ENCODE measurements at places on chromosomes 5 and 9.
A peak's percentile ranks its signal among the peaks of the same experiment; 100 is the strongest.

- DNase-seq: no peak
Measured at GRCh38 chr9:127923771-127924170, 6.8 kb downstream of the PIP5KL1 start.

- peak; percentile 88 for DNase-seq
Measured at GRCh38 chr5:10607666-10608073, 43.8 kb downstream of the ANKRD33B start.

GRCh38 chr5:76169146-76169905 lies 86.1 kb downstream of the SV2C start:
- no peak for DNase-seq

DNA sequence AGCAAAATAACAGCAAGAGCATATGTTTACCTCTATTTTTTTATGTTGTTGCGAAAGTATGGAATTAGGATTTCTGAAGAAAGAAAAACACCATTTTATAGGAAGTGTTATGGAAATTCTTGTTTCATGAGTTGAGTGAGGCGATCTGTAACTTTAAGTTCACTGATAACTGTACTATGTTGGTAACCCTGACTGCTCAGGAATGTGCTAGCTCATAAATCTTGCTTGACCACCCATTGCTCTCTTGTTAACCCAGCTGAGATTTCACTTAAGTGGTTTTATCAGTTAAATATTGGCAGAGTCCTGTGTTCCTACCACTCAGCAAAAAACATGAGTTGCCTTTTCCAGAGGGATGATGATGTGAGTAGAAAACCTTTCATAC lies 91.1 kb upstream of the STARD4 start:
- DNase-seq: no peak

GRCh38 chr5:56831773-56832172 lies 16.4 kb downstream of the MAP3K1 start:
- no peak for DNase-seq

- no peak for DNase-seq
Measured at GRCh38 chr9:109843641-109844040, 63.6 kb downstream of the PALM2AKAP2 start.

DNA sequence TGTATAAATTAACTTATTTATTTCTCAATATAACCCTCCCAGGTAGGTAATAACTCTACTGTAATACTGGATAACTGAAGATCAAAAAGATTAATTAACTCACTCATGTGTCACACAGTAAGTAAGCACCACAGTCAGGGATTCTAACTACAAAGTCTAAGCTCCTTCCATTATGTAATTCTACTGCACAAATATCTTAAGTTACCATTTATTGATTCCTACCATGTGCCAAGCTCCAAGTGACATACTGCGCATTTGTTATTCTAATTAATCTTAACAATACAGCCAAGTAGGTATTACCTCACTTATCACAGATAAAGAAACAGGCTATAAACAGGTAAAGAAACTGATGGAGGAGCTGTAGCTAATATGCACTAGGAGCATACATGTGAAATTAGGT lies 58.3 kb downstream of the RANBP6 start:
- DNase-seq: no peak

DNA sequence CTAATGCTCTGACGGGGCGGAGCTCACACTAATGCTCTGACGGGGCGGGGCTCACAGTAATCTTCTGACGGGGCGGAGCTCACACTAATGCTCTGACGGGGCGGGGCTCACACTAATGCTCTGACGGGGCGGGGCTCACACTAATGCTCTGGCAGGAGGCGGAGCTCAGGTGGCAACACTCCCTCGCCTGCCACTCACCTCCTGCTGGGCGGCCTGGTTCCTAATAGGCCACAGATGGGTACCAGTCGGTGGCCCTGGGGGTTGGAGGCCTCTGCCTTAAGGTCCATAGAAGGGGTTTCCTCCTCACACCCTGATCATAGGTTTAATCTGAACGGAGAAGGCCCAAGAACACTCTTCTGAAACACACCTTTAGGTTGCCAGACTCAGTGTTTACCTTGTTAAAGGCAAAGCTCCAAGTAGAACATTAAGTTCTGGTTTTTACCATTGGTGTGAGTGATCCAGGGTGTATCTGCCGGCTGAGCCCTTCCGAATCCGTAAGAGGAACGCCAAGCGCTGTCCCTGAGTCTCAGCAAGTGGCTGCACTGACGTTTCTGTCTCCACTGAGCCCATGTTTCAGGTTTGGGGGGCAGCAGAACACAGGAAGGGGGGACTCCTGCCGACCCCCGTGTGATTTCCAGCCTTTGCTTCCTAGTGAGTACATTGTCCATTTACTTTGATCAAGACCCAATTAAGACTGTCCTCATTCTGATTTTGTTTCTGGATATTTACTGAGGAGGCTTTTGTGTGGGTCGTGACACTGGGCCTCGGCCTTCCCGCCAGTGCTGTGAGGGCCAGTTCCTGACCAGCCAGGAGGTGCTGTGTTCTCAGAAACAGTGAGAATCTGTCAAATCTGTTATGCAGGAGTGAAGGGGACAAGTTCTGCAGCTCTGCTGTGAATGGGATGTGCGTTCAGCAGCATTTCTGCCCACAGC lies 24.6 kb upstream of the LRRC14B start:
- DNase-seq: no peak

DNA sequence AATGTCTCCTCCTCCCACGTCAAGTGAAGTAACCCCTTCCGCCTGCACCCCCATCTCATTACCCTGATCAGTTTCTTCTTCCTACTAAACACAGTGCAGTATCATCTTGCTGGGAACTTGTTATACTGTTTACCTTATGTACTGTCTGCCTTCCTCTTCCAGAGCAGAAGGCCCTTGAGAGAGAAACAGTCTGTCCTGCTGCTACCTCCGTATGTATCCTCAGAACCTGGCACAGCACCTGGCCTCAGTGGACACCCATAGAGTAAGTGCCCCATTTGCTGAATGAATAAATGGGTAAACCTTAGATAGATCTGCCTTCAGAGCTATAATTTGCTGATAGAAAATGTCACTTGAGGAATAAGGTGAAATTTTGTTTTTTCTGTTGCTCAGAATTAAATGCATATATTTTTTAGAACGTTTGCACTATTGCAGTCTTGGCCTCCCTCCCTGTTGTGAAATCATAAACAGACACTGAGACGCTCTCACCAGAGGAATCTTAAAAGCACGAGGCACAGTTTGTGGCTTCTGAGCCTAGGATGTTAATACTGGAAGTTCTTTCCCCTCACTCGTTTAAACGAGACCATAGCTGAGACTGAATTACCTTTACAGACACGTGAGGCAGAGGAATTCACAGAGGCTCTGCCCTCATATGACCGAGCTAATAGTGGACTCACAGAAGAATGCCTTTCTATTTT lies 223.1 kb upstream of the DAP start:
- peak; percentile 47 for DNase-seq

DNA sequence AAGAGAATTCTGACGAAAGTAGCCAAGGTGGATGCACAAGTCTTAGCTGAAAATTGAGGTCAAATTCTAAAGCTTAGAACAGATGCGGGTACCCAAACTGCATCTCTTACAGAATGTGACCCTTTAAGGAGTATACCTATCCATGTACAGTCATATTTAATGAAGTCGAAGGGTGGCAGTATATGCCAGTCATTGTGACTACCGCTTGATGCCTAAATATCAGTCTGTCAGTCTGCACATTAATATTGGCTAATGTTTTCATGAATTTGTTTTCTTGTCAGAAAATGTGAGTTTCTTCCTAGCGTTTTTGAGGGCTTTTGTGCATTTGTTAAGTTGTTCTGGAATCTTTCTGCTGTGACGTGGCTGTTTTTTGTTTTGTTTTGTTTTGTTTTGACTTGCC lies 264.5 kb upstream of the ELAVL2 start:
- DNase-seq: no peak

DNA sequence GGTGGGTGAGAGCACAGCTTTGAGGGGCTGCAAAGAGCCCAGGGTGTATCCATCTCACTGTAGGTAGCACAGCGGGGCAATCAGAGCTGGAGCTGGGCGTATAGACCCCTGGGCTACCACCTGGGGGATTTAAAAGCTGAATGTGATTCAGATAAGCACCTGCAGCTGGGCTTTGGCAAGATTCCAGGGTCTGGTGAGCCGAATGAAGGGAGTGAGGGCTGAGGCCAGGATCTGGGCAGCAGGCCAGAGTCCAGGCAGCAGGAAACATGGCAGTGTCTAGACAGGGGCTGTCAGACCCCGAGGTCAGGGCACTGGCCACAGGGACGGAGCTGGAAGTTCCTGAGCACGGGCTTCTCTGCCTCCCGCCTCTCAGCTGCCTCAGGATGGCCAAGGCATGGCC lies 8.7 kb downstream of the ASS1 start:
- no peak for DNase-seq

DNA sequence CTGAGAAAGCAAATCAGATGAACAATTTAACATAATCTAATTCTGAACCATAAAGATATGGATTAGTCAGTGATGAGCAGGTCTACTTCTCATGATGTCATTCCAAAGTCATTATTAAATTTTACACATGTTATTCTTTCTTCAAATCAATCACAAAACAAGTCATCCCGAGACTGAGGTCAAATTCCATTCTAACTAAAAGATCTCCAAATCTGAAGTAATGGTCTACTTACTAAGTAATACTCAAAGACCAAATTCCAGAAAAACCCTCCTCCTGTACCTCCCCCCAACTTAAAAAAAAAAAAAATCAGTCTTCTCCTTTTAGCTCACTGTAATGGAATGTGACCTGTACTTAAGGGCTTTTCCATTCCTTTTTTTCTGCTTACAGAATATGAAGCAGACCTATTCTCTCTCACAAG lies 4.7 kb downstream of the PFDN1 start:
- no peak for DNase-seq

DNA sequence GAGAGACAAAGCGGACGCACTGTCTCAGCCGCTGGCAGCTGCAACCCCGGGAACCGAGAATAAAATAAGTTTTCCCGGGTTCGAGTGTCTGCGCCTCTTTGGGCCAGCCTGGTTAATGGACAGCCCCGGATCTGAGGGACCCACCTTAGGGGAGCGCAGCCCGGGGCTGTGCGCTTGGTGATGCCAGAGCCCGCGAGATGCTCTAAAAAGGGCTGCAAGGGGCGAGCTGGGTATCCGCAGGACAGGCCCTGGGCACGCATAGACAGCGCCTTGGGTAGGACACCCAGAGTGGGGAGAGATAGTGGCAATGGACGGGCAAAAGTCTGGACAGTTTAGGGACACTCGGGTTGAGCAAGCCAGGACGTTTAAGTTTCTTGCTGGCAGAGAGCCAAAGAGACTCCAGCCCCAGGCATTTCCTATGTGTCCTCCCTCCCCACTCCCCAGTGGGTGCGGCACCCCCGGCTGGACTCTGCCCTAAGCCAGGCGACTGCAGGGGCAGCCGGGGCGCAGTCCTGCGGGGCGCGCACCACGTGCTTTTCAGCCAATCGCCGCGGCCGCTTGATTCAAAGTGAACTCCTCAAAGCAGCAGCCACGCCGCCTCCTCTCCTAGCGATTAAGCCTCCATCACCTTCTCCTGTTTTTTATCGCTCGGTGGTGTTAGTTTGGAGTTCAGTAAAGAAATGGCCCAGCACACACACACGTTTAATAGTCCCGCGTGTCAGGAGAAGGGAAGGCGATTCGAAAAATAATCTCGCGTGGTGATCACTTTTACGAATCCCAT lies 616 bp upstream of the ENC1 start:
- DNase-seq: peak; percentile 84

- DNase-seq: no peak
Measured at GRCh38 chr9:95483431-95483830, 33.3 kb downstream of the PTCH1 start.

DNA sequence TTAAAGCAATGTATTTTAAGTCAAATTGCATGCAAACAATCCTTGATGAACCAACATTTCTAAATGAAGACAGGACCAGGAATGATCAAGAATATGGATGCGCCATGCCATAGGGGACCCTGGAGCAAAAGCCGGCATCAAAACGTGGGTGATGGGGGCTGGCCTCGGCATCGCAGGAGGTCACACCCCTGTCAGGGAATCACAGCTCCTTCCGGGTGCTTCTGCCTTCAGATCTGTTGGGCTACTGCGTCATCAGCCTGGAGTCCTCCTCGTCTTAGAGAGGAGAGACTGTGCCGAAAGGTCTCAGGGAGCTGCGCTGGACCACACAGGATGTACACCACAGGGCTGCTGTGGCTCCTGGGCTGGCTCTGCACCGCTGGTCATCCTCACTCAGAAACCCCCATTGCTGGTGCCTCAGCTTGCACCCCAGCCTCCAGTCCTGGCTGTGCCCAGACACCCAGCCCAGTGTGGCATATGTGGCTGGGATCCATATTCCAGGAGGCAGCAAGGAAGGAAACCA lies 152.9 kb upstream of the PPP1R26 start:
- DNase-seq: no peak

- peak; percentile 57 for DNase-seq
Measured at GRCh38 chr5:143119291-143119769, 284.2 kb downstream of the NR3C1 start.

- no peak for DNase-seq
Measured at GRCh38 chr9:4117835-4118610, 181.8 kb downstream of the GLIS3 start.

- no peak for DNase-seq
Measured at GRCh38 chr5:83467371-83468035, 4.0 kb upstream of the VCAN start.

DNA sequence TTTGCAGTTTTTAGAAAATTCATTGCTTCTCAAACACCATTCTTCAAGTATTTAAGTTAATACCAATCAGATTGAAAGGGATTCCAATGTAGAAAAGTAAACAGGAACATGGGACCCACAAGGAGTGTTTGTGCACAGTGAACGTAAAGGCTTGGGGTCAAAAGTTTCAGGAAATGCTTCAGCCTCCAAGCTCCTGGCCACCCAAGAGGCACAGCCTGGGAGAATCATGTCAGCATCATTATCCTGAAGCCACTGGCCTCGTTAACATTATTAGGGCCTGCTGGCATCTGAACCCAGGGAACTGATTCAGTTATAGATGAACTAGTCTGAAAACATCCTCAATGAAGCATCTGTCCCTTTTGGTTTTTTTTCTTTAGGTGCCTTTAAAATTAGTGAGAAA lies 122.9 kb downstream of the NXNL2 start:
- no peak for DNase-seq

GRCh38 chr5:95283761-95284571 lies 928 bp downstream of the MCTP1 start:
- DNase-seq: peak; percentile 55

GRCh38 chr5:74124826-74125225 lies 498.8 kb downstream of the ARHGEF28 start:
- DNase-seq: no peak

DNA sequence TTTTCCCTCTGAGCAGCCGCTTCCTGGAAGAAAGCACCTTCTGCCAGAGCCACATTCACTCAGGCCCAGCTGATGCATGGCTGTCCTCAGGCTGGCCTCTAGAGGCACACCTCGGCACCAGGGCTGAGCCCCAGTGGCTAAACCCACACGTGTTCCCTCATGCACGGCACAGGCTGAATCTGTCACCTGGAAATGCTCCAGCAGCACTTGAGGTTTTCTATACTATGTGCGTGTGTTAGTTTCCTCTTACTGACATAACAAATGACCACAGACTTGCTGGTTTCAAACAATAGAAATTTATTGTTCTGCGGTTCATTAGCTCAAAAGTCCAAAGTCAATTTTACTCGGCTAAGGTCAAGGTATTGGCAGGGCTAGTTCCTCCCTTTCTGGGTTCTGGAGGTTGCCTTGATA lies 141.4 kb downstream of the LRRC70 start:
- DNase-seq: peak; percentile 28

DNA sequence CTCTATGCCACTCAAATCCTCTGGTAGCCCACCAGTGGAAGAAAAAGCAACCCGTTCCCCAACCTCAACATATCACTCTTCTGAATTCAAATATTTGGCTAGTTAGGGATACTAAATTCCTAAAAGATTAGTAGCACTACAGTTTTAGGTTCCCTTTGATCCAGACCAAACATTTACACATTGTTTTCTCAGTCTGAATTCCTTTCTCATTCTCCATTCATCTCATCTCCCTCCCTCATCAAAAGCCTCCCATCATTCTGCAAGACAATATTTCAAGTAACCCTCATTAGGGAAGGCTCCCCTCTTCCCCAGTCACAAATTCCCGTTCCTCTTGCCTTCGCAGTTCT lies 26.3 kb downstream of the ADAM19 start:
- no peak for DNase-seq

Measured in suppressor macrophage (primary cell).